ENCODE measurements at places on chromosomes 5 and 9.
A peak's percentile ranks its signal among the peaks of the same experiment; 100 is the strongest.

- H3K4me3 ChIP-seq: no peak overlapping the region
- no peaks in the 10 kb centered on the region for H3K4me1 ChIP-seq
- H3K27ac ChIP-seq: no peak overlapping the region
- no peaks in the 10 kb centered on the region for H3K36me3 ChIP-seq
These were observed 8.0 kb upstream of the SPOCK1 start for GRCh38 chr5:137507150-137507549.

DNA sequence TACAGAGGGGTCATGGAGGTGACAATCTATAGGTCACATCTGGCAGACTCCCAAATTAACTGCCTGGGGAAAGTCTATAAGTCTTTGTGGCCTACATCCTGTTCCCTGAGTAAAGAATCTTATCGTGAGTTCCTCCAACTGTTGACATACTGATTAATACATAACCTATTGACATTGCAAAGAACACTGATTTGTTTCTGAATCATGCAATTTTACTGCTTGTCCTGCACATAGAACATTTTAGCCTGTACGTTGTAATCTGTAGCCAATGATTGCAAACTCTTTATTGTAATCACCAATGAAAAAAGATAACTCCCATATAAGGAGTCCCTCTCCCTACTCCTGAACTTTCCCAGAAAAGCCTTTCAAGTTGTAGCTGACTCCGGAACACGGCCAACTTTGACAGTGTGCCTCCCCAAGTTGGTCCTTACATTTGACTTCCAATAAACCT, 18.8 kb upstream of the OR2K2 start:
- H3K27ac ChIP-seq: no peak overlapping the region
- H3K36me3 ChIP-seq: no peaks in the 10 kb centered on the region
- peaks cover 2% of the 10 kb centered on the region for H3K27me3 ChIP-seq
- DNase-seq: no peak

- H3K27ac ChIP-seq: no peak overlapping the region
- no peak overlapping the region for H3K4me3 ChIP-seq
- no peak for DNase-seq
- H3K4me1 ChIP-seq: peaks cover 30% of the 10 kb centered on the region
- no peaks in the 10 kb centered on the region for H3K36me3 ChIP-seq
These were observed 19.1 kb downstream of the IQGAP2 start for GRCh38 chr5:76422227-76422626.

- H3K27me3 ChIP-seq: no peaks in the 10 kb centered on the region
- DNase-seq: no peak
- no peak overlapping the region for H3K27ac ChIP-seq
- H3K36me3 ChIP-seq: no peaks in the 10 kb centered on the region
- no peaks in the 10 kb centered on the region for H3K4me1 ChIP-seq
These were observed 170.0 kb downstream of the PAPPA start for GRCh38 chr9:116323571-116323970.

GRCh38 chr5:52864371-52864770, 76.7 kb downstream of the ITGA1 start:
- no peak overlapping the region for H3K27ac ChIP-seq
- H3K4me3 ChIP-seq: no peak overlapping the region
- H3K36me3 ChIP-seq: no peaks in the 10 kb centered on the region
- no peak for DNase-seq
- no peaks in the 10 kb centered on the region for H3K4me1 ChIP-seq

GRCh38 chr9:2016408-2017330, 1.5 kb downstream of the SMARCA2 start:
- peak overlapping the region; percentile 89 for H3K27ac ChIP-seq
- peak overlapping the region; percentile 97 for H3K4me3 ChIP-seq

- no peak overlapping the region for H3K27ac ChIP-seq
- no peaks in the 10 kb centered on the region for H3K27me3 ChIP-seq
- H3K4me3 ChIP-seq: no peak overlapping the region
- no peaks in the 10 kb centered on the region for H3K4me1 ChIP-seq
These were observed 62.2 kb upstream of the ADAMTS2 start for GRCh38 chr5:179407191-179408175.

DNA sequence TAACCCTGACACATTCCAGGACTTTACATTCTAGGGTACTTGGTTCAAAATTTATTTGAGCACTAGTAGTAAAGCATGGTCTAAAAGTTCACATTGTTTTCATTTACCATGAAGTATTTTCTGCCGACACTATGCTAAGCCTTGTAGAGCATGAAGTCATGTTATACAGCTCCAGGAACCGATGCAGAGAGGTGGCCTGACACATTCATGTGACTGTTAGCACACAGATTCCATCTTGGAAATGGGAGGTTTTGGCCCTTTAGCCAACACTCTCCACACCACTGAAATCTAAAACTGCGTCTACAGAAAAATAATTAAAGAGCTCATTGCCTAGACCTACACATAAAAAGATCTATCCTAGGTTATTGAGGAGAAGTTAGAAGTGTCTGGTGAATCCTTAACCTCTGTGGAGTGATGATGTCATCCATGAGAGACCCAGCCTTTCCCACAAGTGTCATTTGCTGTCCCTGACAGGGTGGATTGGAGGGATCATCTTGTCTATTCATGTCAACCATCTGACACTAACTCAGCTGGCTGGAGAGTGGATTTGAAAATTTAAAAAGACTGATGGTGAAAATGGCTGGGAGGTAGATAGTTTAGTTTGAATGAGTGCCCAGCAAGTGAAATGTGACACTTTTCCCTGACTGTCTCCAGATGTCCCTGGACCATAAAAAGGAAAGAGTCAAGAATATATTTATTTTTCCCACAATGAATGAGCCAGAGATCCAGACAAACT, 1.3 kb downstream of the RANBP3L start:
- H3K4me1 ChIP-seq: no peaks in the 10 kb centered on the region
- H3K27me3 ChIP-seq: peaks cover 2% of the 10 kb centered on the region
- no peak overlapping the region for H3K27ac ChIP-seq
- no peaks in the 10 kb centered on the region for H3K36me3 ChIP-seq

DNA sequence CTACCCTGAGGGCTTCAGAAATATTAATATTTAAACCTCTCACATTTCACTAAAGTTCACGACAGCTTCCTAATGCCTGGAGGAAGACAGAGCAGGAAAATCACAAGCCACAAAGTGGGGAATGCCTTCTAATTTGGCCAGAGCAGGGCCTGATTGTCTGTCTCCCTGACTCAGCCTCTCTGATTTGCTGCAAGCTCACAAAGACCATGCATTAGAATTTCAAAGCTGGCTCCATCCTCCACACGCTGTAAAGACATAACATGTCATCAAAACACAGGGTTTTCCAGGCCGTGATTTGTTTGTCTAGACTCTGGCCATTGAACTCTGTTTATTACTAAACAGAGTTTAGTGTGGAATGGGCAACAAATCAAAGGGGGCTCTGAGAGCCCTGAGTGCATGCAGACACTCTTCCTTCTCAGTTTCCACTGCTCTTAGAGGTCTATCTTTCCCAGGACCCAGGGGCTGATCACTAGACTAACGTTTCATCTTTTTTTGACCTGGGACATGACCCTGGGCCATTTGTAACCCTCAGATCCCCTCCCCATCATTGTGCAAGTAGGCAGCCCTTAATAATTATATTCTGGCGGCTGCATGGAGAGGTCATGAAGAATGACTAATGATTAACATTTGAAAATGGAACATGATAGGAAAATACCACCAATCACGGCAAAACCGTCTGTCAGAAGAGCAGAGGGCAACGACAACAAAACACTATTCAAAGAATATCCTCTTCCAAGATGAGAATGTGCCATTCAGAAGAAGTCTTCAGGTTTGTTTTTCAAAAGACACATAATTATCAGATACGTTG, 140.2 kb downstream of the ENC1 start:
- no peaks in the 10 kb centered on the region for H3K36me3 ChIP-seq
- no peaks in the 10 kb centered on the region for H3K4me1 ChIP-seq
- H3K4me3 ChIP-seq: no peak overlapping the region
- DNase-seq: no peak
- H3K27ac ChIP-seq: no peak overlapping the region
- H3K27me3 ChIP-seq: no peaks in the 10 kb centered on the region

GRCh38 chr9:90147426-90147825, 495.2 kb downstream of the DIRAS2 start:
- no peak overlapping the region for H3K27ac ChIP-seq
- no peak for DNase-seq
- H3K36me3 ChIP-seq: no peaks in the 10 kb centered on the region
- peaks cover 5% of the 10 kb centered on the region for H3K27me3 ChIP-seq

DNA sequence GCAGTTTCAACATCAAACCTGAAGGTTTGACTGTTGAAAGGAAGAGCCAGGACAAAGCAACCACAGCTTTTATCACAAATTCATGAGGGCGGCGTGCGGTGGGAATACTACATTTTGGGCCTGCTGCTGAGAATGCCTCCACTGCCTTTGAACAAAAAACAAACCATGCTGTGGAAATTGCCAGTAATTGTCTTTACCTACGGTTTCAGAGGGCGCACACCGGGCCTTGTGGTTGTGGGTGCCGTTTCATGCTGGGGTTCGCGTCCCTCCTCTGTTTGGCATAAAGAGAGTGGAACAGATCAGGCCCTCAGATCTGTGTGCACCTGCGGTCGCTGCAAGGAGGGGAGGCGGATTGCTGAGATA, 27.6 kb upstream of the TCF7 start:
- peak overlapping the region; percentile 52 for H3K27ac ChIP-seq
- peaks cover 54% of the 10 kb centered on the region for H3K4me1 ChIP-seq
- peak; percentile 88 for DNase-seq
- no peak overlapping the region for H3K4me3 ChIP-seq

DNA sequence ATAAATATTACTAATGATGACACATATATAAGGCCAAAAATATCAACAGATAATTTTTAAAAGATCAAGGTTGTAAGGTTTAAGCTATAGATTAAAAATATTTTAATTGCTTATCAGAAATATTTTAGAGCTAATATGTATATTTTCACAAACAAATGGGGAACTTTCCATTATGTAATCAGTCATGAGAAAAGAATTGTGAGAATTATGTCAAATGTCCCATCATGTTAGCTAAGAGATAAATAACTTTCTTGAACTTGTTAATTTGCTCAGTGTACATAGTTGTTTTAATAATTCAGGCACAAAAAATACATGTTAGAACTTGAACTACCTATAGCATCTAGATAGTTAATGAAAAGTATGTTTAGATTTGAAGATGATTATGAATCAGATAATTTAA, 67.7 kb downstream of the SYK start:
- no peaks in the 10 kb centered on the region for H3K27me3 ChIP-seq
- H3K27ac ChIP-seq: no peak overlapping the region
- DNase-seq: no peak
- peaks cover 39% of the 10 kb centered on the region for H3K36me3 ChIP-seq

- H3K36me3 ChIP-seq: no peaks in the 10 kb centered on the region
- H3K27ac ChIP-seq: no peak overlapping the region
- H3K4me3 ChIP-seq: peak overlapping the region; percentile 27
These were observed 360.6 kb upstream of the PRR16 start for GRCh38 chr5:120103495-120103894.

DNA sequence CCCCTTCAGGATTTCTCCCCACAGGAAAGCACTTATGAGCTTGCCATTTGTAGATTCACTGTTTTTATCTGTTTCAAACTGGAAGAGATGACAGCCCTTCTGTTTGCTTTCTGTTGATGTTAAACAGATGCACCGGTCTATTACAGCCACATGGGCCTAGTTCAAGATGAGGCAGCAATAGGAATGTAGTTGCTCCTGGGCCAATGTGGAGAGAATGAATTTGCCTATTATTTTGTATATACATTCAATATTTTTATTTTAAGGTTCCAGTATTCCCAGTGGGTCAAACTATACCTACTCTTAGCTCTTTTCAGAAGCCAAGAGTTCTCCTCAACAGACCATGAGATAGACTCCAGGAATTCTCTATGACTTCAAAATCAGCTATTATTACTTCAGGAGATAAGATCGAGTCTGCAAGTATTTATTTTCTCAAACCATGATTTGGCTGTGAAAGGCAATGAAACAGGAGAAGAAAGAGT, 461.6 kb downstream of the RASEF start:
- no peak for DNase-seq
- H3K4me1 ChIP-seq: no peaks in the 10 kb centered on the region
- no peak overlapping the region for H3K4me3 ChIP-seq
- H3K36me3 ChIP-seq: no peaks in the 10 kb centered on the region

DNA sequence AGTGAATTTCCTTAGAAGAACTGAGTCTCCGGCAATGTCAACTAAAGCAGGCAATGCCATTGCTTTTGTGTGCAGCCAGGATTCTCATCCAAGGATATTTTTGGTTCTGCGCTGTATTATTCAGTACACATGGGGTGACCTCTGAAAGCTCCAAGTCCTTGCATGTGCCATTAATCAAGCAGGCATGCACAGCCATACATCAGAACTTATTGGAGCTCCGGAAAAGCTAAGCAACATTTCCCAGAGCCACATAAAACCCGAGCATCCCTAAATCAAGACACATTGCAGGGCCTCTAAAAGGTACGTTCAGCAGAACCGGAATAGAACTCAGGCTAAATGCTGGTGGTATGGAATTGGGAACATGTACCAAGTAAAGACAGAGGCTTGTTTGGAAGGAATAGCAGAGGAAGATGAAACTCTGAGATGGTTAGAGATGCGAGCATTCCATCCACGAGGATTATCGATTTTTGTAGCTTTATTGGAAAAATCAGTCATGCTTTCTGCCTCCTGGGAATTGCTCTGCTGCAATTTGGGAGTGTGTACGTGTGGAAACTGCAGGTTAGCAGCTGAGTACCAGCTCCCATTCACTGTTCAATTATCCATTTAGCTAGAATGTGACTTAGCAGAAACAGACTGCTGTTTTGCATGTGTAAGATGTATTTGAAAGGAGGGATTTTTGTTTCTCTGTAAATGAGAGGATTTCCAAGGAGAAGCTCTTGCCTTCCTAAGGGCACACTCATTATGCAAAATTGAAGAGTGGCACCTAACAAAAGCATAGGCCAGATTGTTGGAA, 143.7 kb upstream of the WWC1 start:
- no peak for DNase-seq
- H3K36me3 ChIP-seq: no peaks in the 10 kb centered on the region
- no peaks in the 10 kb centered on the region for H3K4me1 ChIP-seq
- H3K27me3 ChIP-seq: no peaks in the 10 kb centered on the region
- H3K27ac ChIP-seq: no peak overlapping the region

DNA sequence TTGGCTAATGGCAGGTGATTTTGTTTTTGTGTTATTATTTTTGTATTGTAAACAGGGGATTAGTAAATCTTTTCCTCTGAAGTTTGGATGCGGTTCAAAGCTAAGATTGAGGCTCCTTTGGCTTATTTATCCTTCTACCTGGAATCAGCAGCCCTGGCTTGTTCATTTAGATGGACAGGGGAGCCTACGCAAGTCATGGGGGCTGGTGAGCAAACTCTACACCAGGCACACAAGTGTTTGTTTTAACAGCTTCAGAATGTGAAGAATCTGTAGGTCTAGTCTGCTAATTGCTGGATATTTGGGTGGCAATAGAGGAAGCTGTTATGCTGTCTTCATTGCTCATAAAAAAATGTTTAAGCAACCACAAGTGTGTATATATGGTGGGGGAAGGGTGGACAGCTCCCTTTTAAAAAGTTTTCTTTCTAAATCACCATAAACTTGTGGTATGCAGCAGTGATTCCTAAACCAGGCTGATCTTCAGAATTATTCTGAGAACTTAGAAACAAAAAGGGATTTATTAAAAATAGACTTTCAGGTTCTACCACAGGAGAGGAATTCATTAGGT, 20.7 kb downstream of the ZNF462 start:
- H3K4me1 ChIP-seq: no peaks in the 10 kb centered on the region
- no peaks in the 10 kb centered on the region for H3K27me3 ChIP-seq
- H3K27ac ChIP-seq: no peak overlapping the region
- no peak for DNase-seq

All from natural killer cell (primary cell).